ENCODE measurements at places on chromosomes 2 and 18. TPM values are rescaled to one million over a fixed set of nuclear protein-coding genes. Genes with fewer than 3 reads are reported as not detected.

- no peak for DNase-seq
Observed at GRCh38 chr2:20618468-20618885, 32.4 kb downstream of the HS1BP3 start.

DNA sequence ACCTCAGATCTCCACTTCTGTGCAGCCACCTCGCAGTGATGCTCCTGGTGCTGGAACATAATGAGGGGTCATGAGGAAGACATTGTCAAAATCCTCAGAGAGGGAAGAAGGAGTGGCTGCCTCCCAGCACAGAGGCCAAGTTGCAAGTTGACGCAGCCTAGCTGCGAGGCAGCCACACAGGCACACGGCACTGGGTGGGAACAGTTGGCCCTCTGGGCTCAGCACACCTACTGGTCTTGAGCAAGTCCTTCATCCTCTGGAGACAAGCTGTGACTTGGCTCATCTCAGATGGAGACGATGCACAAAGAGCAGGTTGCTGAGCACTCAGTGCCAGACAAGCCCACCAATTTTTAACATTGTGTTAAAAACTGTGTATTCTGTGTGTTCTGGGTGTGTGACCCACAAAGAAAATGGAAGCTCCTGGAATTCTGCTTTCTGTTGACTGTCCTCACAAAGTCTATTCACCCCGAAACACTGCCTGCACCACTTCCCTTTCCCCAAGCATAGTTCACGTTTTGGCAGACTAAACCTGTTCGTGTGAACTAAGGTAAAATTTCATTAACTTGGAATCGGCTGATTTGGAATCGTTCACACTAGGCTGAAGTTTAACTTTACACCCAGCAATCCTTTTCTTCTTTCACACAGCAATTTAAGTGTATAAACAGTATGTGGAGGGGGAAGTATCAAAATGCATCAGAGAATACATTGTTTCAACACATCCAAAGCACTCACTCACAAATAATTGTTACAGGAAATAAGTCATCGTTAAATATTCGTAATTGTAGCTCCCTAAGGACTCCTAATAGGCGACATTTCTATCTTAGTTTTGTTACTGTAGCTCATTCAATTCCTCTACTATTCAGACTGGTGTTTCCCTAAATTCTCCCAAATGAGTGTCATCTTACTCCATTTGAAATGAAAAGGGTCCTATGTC is 266.6 kb upstream of the ID2 start:
- DNase-seq = no peak

MAP3K19 gene
- not detected for total RNA-seq

HOXD3 gene
- total RNA-seq = not detected

TTC39C gene
- total RNA-seq = 39.9 TPM

DNA sequence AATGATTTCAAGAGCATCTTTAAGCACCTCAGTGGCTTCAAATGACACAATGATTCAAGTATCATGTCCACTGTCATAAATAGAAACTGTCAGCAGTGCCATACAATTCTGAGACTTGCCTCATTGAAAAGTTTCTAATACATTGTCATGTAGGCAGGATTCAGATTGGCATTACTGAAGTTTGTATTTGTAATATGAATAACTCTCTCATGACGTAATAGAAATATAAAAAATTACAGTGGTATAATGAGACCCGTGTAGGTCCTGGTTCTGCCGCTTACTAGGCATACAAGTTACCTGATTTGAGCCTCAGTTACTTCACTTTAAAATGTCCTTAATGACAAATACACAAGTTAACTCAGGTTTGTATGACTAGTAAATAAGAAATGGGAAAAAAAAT is 1536.2 kb upstream of the NXPH2 start:
- DNase-seq = no peak

LOXL3 gene
- 0.35 TPM for total RNA-seq

DNA sequence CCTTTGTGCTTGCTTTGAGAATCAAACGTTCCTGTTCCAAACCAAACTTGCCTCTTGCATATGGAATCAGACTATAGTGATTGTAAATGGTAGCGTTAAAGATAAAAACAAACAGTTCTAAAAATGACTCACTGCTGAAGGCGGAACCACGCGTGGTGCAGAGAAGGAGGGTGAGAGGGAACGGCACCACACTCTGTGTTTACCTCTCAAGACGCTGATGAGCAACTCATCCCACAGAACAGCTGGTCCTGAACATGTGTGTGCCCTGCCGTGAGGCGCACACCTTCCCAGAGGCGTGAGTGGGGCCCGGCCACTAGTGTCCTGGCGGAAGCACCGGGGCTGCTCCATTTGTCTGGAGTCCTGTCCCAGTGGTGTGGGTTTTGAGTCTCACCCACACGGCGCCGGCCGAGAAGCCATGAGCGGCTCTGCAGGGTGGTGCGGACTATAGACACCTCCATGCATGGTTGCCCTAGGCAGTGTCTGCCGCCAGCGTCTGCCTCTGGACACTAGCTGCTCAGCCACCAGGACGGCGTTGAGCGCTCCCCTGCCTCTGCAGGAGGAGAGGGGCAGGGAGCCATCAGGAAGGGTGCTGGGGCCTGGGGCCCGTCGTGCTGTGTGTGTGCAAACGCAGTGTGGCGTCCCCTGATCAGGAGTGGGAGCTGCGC is 52.1 kb downstream of the NFATC1 start:
- DNase-seq = peak; percentile 14

DNA sequence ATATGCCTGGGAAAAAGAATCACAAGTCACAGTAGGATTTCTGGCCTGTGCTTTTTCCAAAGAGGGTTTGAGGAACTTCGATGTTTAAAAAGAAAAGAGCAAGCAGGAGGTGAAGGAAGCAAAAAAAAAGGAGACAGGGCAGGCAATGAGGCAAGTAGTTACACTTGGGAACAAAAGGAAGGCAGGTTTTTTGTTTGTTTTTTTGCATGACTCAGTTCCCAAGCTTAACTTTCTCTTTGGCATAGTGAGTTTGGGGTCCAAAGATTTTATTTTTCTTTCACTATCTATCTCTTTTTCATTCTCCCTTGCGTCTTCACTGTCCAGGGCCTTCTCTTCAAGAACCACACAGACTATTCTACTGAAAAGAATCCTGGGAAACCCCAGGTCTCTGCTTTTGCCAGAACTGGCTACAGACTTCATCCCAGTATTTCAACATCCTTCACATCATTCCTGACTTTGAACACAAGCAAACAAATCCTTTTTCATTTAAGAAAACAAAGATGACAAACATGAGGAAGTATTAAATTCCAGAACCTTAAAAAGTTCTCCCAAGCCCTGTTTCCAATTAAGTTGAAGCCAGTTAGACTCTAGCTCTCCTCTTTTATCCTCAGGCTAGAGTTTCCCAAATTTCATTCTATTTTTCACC is 210.7 kb upstream of the RND3 start:
- no peak for DNase-seq

DNA sequence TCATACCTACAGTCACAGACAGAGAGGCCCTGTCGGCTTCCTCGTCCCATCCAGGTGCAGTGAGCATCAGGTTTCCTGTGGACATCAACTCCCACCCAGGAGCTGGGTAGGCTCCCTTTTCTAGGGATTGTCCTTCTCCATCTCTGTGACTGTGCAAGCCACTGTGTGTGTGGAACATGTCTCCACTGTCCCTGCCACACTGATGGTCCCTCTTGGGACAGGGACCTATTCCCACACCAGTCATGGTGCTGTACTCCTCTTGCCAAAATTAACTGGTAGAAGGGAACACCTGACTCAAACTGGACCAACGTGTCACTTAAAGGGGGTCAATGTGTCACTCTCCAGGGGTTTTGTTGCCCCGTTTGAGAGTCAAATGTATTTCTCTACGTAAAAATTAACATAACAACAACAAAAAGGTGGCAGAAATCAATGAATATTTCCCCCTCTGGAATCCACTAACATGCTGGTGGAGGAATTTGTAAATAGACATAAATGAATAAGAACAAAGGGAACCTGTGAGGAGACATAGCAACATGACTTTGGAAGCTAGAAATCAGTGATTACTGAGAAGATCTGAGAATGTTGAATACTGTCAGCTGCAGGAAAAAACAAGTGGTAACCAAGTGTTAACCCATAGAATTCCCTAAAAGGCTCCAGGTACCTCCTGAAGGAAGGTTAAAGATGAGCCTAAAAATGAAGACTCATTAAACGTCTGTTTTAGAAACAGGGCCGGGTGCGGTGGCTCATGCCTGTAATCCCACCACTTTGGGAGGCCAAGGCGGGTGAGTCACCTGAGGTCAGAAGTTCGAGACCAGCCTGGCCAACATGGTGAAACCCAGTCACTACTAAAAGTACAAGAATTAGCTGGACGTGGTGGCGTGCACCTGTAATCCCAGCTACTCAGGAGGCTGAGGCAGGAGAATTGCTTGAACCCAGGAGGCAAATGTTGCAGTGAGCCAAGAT is 40.4 kb downstream of the SH2D6 start:
- DNase-seq = no peak

DNA sequence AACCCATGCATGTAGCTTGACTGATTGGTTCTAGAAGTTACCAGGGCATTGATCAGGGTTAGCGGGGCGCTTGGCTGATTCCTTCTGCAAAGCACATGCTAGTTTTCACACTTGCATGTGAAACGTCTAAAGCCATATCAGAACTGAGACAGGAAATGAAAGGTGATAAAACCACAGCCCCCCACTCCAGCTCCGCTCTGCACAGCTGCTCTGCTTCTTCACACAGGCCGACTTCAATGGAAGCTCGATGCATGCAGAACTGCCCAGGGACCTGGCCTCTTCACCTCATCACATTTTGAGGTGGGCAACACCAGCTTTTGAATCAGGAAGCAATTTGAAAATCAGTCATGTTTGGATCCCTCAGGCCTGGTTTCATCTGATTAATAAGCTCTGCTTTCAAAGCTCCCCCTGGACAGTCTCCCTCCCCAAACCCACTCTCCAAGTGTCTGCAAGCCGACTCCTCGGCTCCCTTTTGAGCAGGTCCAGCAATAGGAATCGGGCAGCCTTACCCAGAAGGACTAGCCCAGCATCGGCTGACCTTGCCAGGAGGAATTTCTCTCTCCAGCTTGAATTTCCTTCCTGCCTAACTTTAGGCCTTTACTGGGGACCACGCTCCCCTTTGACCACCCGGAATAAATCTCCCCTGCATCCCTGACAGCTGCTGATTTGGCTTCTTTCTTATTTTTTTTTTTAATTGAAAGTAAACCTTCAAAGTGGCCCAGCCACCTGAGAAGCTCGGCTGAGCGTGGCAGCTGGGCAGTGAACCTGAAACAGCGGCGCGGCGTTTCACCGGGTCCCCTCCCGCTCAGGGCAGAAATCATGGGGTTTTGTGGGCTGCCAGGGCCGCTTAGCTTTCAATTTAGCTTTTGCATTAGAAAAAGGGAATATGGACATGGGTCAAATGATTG is 31.7 kb downstream of the HRH4 start:
- DNase-seq = peak; percentile 15

LOXHD1 gene
- not detected for total RNA-seq

LTBP1 gene
- total RNA-seq = 0.14 TPM

- no peak for DNase-seq
Observed at GRCh38 chr2:209323738-209324137, 100.1 kb upstream of the MAP2 start.

DNA sequence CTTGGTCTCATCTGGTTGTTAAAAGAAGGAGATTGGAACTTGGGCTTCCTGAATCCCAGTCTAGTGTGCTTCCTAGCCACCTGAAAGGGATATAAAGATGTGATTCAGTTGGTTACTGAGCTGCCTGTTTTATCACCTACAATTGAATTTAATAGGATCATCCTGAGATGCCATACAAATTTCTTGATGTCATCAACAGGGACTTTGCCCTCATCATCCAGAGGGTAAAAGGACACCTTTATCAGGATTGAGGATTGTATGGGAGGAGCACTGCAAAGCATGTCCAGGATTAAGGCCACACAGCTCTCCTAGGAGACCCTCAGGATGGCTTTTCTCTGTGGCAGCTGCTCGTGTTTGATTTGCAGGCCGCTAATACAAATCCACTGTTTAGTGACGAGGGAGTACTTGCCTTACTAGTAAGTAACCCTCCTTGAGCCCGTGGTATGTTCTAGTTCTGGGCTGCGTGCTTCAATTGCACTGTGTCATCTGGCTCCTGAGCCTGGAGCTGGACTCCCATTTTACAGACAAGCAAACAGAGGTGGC is 28.6 kb downstream of the SH3RF3 start:
- no peak for DNase-seq

LAPTM4A gene
- total RNA-seq = 24.4 TPM

TRIM43 gene
- not detected for total RNA-seq

DNA sequence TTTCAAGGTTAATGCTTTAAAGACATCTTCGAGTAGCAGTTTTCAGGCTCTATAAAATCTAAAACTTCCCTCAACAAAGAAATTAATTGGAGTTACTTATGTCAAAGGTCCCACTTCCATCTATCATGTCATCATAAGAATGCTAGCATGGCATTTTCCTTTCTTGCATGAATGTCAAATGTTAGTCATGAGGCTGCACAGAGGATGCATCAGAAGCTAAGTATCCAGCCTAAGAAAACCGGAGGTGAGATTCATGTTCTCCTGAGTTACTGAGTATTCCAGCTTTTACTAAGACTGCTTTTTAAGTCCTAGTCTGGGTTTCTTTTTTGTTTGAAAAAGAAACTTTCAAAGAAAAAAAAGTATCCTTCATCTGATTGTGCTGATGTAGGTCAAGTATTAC is 130.6 kb upstream of the CDH19 start:
- DNase-seq = no peak

DNA sequence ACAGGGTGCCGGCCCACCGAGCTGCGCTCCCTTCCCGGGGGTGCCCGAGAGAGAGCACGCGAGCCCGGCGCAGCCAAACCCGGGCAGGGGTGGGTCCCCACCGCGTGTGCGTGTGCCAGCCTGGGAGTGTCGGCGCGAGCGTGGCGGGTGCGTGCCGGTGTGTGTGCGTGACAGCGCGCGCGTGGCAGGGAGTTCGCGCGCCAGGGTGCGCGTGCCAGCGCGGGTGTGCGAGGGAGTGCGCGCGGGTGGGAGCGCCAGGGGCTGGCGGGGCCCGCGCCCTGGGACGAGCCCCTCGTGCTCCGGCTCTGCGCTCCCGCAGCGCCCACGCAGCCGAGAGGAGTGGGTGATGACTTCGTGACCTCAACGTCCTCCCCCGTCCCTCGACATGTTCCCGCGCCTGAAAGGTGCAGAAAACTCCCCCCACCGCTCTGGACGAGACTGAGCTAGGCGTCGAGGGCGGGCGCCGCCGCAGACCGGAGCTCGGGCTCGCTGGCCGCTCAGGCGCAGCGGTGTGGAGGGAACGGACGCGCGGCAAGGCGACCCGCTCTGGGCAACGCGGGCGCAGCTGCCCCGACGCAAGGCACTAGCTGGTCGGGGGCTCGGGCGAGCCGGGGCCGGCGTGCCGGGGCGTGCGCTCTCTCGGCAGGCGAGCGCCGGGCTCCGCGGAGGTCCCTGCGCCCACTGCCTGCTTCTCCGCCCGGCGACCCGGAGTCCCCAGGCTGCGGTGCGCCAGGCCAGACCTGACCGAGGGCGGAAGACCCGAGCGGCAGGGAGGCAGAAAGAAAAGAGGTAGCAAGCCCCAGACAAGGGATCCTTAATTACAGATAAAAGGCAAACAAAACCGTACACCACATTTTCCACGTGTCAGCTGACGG is 582.8 kb downstream of the ZEB2 start:
- peak; percentile 28 for DNase-seq

- no peak for DNase-seq
Observed at GRCh38 chr18:49223837-49224529, 236.5 kb downstream of the DYM start.

GPR75 gene
- total RNA-seq = 0.10 TPM

CD8B2 gene
- total RNA-seq = 0.10 TPM

SLC5A7 gene
- total RNA-seq = not detected

- DNase-seq = no peak
Observed at GRCh38 chr18:9429662-9429993, 45.7 kb upstream of the RALBP1 start.
